ENCODE measurements at places on chromosomes 3 and 15.

- no peak for DNase-seq
Observed at GRCh38 chr15:81265256-81265943, 58.5 kb downstream of the STARD5 start.

DNA sequence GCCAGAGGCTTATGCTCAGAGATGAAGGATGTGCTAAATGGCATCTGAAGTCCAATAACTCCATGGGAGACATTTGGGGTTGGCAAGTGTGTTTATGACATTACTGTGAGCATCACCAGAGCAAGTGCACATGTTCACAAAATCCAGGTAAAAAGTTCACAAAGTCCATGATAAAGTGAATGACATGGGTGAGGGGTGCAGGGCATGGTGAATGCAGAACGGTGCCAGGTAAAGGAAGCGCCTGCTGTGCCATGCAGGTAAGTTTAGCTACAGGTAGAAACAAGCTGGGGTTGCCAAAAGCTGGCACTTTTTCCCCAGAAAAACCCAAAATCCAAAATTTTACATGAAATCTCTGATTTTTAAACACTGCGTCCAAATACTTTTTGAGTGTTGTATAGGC, 268.2 kb downstream of the ABHD5 start:
- no peak for DNase-seq

- DNase-seq = no peak
Observed at GRCh38 chr3:4438296-4438695, 28.8 kb downstream of the SUMF1 start.

- no peak for DNase-seq
Observed at GRCh38 chr3:53570709-53571108, 76.3 kb downstream of the CACNA1D start.

GRCh38 chr3:109195815-109196214, 59.3 kb downstream of the C3orf85 start:
- no peak for DNase-seq

- DNase-seq = no peak
Observed at GRCh38 chr3:25040748-25041147, 387.3 kb upstream of the RARB start.

GRCh38 chr3:113254171-113254947, 43.0 kb downstream of the BOC start:
- DNase-seq = no peak

GRCh38 chr15:61935493-61935892, 124.8 kb downstream of the VPS13C start:
- DNase-seq = no peak

DNA sequence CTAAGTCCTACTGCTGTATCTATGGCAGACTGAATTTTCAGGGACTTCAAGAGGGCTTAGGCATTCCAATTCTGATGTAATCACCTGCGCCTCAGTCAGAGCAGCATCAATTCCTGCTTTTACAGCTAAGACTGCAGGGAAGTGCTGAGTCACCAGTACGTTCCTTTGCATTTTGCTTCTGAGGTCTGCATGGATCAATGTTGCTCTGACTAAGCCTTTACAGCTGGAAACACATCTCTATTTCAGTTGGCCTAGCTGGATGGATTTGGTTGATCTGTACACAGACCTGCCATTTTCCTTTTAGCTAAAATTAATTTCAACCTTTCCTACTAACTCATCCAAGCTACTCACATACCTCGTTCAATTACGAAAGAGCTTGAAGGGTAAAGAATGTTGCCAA, 51.3 kb downstream of the ETV5 start:
- DNase-seq = no peak

DNA sequence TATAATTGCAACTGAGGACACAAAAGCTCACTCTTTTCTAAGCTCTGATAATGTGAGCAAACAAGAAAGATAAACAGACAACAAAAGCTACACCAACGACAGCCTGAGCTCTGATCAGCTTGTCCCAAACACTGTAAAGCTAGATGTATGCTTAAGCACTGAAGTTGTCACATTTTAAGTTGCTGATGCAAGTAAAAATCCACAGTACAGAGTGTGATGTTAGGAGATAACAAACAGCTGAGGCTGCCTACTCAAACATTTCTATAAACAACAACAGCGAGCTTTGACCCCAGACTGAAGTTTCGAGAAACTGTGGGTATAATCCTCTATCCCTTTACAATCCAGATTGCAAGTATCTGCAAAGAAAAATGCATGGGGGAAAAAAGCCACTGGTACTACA, 10.7 kb downstream of the MTHFS start:
- peak; percentile 74 for DNase-seq

GRCh38 chr3:131914090-131914691, 120.6 kb downstream of the CPNE4 start:
- no peak for DNase-seq

DNA sequence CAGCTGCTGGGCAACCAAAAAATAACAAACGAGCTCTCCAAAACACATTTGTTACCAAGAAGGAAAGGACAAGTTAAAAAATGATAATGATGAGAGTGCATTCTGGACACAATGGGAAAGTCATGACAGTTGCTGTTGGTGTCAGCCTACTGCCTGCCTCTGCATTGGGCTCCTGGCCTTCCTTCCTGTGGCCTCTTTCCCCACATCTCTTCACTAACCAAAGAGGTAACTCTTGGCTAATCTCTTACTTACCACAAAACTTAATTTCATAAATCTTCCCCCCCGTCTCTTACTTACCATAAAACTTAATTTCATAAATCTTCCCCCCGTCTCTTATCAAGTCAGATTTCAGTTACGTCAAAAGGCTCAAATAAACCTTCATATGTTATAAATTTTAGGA, 58.6 kb downstream of the AGTR1 start:
- no peak for DNase-seq

DNA sequence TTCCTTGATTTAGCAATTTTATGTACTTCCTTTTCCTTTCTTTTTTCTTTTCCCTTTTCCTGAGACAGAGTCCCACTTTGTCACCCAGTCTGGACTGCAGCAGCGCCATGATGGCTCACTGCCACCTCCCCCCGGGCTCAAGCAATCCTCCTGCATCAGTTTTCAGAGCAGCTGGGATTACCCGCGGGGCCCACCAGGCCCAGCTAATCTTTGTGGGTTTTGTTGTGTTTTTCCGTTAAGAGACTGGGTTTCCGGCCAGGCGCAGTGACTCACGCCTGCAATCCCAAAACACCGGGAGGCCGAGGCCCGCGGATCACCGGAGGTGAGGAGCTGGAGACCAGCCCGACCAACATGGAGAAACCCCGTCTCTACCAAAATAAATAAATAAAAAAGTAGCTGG, 17.7 kb downstream of the GOLGA8S start:
- no peak for DNase-seq

DNA sequence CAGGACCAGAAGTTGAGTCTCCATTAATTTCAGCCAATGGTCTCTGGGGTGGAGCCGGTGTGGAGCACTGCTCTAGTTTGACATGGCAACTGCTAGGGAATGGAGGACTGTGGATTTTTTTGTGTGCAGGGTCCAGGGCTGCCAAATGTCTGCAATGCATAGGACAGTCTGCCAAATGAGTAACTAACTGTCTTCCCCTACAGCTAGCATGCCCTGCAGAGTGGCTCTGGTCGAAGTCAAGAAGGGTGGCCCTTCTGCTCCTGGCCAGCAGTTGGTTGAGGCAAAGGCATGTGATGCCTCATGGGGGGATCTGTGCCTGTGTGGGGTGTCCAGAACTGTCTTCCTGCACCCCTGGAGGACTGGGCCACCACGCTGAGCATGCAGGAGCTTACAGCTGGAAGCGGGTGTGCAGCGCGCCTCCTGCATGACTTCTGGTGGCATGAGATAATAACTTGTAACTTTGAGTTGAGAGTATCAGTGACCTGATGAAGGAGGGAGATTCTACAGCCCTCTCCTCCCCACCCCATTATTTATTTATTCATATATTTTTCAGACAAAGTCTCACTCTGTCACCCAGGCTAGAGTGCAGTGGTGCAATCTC, 4.6 kb downstream of the TPRA1 start:
- no peak for DNase-seq

GRCh38 chr3:148075771-148076716, 621.7 kb upstream of the AGTR1 start:
- DNase-seq = peak; percentile 16

DNA sequence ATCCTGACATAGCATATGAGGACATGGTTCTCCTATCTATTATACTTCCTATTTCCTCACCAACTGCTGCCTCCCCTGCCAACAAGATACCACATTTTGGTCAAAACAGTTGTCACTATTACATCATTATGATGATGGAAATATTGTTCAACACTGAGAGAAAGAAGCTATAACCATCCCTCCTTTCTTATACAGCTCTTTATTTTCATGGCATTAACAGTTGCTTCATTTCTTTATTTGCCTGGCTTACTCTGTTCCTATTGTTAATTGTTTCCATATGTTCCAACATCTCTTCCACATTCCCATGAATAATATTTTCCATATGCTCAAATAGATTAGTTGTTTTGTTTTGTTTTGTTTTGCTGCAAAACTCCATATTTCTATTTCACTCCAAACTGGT, 40.8 kb upstream of the FILIP1L start:
- DNase-seq = no peak

GRCh38 chr3:14784087-14784681, 34.6 kb upstream of the FGD5 start:
- DNase-seq = no peak

GRCh38 chr3:10482631-10483363, 22.6 kb downstream of the ATP2B2 start:
- no peak for DNase-seq

GRCh38 chr3:139948467-139948866, 13.5 kb downstream of the CLSTN2 start:
- DNase-seq = no peak

- DNase-seq = no peak
Observed at GRCh38 chr3:183261151-183261724, 8.2 kb downstream of the B3GNT5 start.

- DNase-seq = no peak
Observed at GRCh38 chr15:100515758-100516157, 13.0 kb downstream of the CERS3 start.

DNA sequence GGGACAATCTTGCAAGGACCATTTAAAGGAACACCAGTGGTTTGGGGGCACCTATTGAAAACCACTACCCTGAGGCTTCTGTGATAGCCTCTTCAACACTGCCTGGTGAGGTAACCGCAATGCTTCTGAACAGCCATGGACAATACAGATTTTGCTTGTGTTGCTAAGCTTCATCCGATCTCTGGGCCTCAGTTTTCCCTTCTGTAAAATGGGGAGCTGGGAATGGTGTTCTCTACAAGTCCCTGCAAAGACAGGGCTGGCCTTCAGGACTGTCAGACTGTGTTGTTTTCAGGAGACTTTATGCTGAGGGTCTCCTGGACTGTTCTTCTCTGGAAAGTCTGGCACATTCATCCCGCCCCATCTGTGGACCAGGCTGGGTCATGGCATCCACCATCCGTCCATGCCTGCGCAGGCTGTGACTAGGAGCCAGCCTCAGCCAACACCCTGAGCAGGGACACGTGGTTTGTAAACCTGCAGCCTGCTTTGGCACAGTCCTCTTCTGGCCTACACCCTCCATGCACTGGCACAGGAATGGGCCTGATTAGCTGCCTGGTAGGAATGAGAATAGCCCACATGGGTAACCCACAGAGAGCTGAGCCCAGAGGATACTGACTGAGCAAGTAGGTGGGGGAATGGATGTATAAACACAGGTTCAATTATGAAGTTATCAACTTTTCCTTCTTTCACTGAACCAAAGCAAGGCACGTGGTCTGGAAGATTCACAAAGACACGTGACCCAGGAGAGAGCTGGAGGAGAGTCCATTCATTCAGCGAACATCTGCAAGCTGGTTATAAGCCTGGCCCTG, 55.3 kb downstream of the ROPN1B start:
- DNase-seq = no peak
